Stimulated activated CD4-positive, alpha-beta T cell treated with anti-CD3 and anti-CD28 coated beads, Interleukin-1b, Interleukin-23, amount 100 ng/mL, for 24 hours (primary cell): ENCODE measurements at places on chromosomes 11 and 22.
A peak's percentile ranks its signal among the peaks of the same experiment; 100 is the strongest.

DNA sequence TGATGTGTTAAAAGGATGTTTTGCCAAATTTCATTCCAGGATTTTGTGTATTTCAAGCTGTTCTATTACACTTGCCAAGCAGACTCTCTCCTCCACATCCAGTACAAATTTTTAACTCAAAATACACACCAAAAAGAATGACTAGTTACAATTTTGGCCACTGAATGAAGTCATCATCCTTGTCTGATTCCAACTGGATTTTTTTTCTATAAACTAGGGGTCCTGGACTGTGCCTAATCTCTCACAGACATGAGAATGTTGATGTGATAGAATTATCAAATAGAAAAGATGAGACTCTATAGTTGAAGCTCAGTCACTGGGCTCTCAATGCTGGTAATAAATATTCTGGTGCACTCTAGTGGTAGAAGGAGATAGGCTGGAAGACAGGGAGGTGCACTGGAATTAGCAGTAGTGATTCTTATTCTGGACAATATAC is 85.8 kb downstream of the FANCF start:
- DNase-seq = no peak

DNA sequence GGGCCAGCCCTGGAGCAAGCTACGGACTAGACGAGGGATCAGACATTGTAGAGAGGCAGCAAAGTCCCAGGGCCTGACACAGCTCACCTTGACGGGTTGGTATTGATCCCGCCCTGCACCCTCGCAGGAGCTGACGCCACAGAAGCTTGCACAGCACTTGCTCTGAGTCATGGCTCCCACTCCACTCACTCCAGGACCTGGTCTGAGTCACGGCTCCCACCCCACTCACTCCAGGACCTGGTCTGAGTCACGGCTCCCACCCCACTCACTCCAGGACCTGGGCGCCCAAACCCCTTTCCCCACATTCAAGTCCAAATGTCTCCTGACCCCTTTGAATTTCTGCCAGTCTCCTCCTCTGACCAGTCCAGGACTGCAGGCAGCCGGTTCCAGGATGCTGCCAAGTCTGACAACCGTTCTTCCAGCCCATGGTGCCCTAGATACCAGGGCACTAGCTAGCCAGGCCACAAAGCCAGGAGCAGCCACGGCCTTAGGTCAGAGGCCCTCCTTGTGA is 6.0 kb upstream of the PNPLA5 start:
- DNase-seq = no peak

GRCh38 chr22:19816372-19817119 is 38.1 kb downstream of the GNB1L start:
- DNase-seq = no peak

DNA sequence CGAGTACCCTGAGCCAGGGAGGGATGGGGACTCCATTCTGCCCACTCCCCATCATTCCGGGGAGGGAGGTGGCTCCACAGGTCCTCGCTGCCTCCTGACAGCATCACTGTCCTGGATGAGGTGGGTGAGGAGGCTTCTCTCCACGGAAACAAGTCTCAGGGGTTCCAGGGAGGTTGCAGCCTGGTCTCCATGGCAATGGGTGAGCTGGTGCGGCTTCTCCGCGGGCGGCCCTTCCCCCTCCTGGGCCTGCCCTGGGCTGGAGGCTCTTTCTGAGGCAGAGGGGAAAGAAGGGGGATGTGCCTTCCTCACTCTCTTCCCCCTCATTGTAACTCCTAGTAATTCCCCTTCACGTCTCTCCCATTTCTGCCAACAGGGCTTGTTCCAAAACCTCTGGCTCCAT is 37.1 kb upstream of the PARVG start:
- no peak for DNase-seq

GRCh38 chr11:72984453-72985077 is 157.6 kb downstream of the FCHSD2 start:
- no peak for DNase-seq

GRCh38 chr22:29821291-29822016 is 16.6 kb downstream of the ASCC2 start:
- DNase-seq = peak; percentile 37

DNA sequence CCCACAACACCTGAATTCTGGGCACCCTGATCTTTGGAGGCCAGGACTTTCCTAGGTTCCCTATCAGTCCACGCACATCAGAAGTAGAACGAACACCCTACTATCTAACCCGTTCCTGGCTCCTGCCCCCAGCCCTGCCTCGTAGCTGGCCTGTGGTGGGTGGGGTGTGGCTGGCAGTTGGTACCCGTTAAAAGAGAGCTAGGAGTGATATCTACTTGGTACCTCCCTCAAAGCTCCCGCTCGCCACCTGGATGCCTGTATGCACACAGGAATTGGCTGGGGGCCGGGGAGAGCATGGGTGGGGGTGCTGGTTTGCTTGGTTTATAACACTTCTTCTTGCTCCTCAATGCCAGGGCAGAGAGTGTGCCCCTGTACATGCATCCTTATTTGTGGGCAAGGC is 14.0 kb upstream of the NECTIN1 start:
- no peak for DNase-seq

DNA sequence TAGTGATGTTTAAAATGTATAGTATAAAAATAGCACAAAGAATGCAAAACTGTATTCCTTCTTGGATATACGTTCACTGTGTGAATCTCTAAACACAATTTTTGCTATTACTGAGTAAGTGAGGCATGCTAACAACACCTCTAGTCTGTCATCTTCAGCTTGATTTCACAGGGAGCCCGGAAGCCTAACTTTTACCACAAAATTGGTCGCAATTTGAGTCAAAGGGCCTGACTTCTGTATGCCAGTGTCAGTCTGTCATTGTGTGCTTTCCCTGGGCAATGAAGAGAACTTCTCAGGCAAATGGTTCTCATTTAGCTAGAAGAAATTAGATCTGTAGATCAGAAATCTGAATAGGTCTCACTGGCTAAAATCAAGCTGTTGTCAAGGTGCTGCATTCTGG is 1059.5 kb downstream of the FAM181B start:
- no peak for DNase-seq

DNA sequence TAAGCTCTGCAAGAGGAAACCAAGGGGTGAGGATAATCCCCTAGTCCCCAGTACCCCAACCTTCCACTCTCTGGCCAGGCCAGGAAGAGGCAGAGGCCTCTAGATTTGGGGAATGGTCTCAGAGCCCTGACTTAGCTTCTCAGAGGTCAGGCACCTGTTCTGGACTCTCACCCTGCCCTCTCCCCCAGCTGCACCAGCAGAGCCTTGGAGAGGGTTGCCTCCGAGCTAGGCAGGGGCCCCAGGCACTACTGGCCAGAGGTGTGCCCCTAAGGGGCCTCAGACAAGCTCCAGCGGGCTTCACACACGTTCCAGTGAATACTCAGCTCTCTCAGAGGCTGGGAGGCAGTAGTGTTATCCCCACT is 8.0 kb downstream of the FREY1 start:
- no peak for DNase-seq

GRCh38 chr11:45227836-45228235 is 58.3 kb downstream of the SYT13 start:
- DNase-seq = no peak

DNA sequence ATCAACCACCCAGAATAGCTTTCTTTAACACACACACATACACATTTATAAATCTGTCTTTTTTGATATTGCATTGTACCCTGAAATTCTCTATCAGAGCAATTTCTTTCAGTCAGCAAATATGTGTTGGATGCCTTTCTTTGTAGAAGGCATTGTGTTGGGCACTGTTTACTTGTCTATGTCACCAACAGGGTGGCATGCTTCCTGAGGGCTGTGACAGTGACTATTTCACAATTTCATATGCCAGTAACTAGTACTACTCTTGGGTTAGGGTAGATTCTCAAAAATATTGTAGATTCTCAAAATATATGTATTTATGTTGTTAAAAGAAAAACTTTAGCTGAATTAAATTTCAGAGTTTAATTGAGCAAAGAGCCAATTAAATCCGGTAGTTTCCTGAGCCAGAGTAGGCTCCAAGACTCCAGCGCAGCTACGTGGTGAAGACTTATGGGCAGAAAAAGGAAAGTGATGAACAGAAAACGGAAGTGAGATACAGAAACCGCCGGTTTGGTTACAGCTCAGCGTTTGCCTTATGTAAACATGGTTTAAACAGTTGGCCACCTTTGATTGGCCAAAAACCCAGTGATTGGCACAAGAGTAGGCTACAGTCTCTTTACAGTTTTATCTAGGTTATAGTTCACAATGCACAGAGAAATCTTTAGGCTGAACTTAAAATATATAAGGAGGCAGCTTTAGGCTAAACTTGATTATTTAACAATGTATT is 723.3 kb downstream of the NTM start:
- DNase-seq = no peak

GRCh38 chr11:78202733-78203167 is 14.0 kb downstream of the USP35 start:
- no peak for DNase-seq

DNA sequence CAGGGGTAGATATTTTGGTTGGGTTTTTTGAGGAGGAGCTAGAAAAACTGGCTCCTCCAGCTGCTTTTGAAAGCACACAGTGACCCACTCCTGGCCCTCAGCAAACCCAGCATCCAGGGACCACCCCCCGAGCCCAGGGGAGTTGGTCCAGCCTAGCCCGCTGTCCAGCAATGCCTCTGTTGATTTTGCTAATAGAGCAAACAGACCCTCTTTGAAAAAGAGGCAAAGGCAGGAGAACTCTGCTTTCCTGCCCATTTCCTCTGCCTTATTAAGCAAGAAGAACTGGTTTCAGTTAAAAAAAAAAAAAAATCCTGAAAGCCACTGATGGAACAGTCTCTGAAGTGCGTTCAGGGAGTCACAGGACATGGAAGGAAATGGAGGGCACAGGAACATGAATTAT is 25.3 kb downstream of the ABTB2 start:
- no peak for DNase-seq

- DNase-seq = no peak
Observed at GRCh38 chr22:17974703-17975372, 49.5 kb downstream of the MICAL3 start.

DNA sequence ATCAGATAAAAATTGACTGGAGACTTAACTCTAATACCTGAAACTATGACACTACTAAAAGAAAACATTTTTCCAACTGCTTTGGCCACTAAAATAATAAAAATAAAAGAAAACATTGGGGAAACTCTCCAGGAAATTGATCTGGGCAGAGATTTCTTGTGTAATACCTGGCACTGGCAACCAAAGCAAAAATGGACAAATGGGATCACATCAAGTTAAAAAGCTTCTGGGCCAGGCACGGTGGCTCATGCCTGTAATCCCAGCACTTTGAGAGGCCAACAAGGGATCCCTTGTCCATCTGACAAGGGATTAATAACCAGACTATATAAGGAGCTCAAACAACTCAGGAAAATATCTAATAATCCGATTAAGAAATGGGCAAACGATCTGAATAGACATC is 64.6 kb upstream of the RAB1B start:
- no peak for DNase-seq

DNA sequence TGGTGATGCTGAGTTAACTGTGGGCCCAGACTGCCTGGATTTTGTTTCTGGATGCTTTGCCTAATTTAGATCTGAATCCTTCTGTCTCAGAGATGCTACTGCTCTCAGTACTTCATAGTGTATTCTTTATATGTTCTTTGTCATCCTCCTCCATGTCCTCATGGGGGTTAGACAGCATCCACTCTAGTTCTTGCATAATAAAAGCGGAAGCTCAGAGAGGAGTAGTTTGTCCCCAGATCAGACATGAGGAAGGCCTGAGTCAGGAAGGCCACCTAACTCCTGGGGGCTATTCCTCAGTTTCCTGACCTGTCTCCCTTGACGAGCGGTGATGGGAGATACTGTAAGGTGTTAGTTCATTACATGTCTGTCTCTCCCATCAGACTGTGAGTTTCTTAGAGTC is 90.2 kb downstream of the SCN3B start:
- DNase-seq = no peak

GRCh38 chr11:69934861-69935494 is 115.8 kb upstream of the FGF3 start:
- DNase-seq = no peak

GRCh38 chr11:889687-890475 is 20.7 kb downstream of the CHID1 start:
- no peak for DNase-seq

DNA sequence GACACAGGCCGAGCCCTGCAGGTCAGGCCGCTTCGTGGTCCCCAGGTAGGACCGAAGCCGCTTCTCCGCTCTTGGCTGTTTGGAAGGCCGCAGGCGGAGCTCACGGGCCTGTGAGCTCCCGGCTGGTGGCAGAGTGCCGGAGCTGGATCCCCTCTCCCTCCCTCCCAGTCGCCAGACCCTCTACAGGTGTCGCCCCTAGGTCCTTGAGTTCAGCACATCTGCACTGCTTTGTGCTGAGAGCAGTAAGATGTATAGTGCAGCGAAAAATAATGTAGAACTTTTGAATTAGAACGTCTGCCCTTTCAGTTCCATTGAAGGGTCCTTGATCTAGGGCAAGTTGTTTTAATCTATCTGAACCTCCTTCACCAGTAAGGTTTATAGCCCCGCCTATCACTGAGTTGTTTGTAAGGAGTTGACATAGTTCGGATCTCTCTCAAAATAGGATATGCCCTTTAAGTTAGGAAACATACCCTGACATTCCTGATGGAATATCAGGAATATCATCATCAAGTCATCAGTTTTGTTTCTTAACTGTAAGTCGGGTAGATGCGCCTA is 419 bp downstream of the ANKRD49 start:
- no peak for DNase-seq

DNA sequence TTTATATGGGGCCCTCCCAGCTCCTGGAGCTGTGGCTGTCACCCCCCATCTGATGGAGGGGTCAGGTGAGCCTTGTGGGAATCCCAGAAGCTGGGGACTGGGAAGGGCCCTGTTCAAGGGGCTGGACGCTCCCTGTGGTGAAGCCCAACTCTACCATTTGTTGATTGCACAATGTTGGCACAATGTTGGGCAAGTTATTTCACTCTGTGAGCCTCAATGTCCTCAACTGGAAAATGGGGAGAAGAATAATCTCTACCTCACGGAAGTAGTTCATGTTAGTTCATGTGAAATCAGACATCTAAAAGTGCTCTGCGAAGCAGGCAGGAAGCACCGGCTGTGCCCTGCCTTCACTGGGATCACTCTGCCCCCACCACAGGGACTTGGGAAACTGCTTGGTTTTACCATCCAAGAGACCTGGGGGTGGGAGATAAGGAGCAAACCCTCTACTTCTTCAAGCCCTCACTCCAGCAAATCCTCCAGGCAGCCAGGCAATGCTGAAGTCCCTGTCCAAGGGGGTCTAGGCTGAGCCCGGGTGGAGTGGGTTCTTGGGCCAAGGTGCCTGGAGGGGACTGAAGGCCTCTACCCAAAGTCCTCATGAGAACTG is 715 bp upstream of the PRR5 start:
- DNase-seq = no peak

- peak; percentile 70 for DNase-seq
Observed at GRCh38 chr22:44685384-44686056, 16.5 kb upstream of the PRR5 start.

DNA sequence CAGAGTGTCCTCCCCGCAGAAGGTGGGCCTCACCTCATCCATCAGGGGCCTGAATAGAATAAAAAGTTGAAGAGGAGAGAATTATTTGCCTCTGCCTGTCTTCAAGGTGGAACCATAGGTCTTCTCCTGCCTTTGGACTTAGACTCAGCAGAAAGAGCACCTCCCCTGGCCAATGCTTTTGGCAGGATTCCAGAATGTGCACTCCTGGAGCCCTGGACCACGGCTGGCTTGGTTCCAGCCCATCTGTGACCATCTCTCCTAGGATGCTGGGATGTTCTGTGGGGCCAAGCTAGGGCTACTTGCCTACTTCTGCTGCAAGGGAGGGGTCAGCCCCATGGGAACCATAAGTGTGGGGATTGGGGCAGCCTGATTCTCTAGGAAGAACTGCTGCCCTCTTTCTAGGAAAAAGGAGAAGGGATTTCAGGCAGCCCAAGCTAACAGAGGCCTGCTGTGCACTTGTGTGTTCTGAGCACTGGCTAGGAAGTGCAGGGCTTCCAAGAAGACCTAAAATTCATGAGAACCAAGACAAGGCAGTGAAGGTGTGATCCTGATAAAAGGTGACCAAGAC is 32.2 kb upstream of the SHANK2 start:
- no peak for DNase-seq
